Osteoblast (primary cell): ENCODE measurements at places on chromosomes 7 and 10.
A peak's percentile ranks its signal among the peaks of the same experiment; 100 is the strongest.

- peak; percentile 8 for DNase-seq
Measured at GRCh38 chr10:131831561-131831960, 69.2 kb upstream of the PPP2R2D start.

DNA sequence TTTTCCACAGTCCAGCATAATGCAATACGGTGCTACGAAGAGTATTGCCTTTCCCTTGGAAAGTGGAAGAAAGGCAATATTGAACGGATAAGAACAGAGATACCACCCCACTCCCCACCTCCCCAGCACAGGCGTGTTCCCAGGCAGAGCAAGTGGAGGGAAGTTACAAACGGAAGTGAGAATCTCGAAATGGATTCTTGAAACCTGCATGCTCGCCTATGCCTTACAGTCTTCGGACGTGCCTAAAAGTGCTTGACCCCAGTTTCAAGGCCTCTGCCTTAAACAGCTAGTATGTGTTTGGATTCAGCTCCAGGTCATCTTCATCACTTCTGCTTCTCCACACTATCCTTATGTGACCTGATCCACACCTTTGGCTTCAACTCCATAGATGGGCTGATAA is 35.0 kb upstream of the USP6NL start:
- no peak for DNase-seq

GRCh38 chr7:12524794-12525386 is 45.6 kb upstream of the SCIN start:
- peak; percentile 35 for DNase-seq

- peak; percentile 75 for DNase-seq
Measured at GRCh38 chr7:157282141-157282801, 54.5 kb upstream of the DNAJB6 start.

GRCh38 chr10:102196893-102197292 is 29.2 kb upstream of the ELOVL3 start:
- no peak for DNase-seq

DNA sequence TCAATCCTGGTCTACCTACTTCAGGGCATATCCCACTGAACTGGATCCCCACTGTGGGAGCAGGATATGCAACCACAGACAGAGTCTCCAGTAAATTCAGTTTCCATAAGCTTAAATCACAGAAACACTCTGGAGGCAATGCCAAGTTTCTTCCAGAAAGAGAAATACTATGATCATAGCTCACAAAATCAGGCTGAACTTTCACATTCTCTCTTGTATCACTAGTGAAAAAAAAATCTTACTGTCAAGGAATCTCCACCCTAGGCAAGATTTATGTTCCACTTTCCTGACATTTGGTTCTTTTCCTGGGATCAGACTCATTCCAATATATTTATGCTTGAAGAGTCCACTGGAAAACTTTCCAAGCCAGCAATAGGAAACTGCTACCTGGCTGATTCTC is 749.0 kb downstream of the SUGCT start:
- DNase-seq = no peak

GRCh38 chr7:34168013-34168412 is 262.7 kb downstream of the BMPER start:
- no peak for DNase-seq

- DNase-seq = no peak
Measured at GRCh38 chr7:7151285-7151684, 31.1 kb upstream of the C1GALT1 start.

DNA sequence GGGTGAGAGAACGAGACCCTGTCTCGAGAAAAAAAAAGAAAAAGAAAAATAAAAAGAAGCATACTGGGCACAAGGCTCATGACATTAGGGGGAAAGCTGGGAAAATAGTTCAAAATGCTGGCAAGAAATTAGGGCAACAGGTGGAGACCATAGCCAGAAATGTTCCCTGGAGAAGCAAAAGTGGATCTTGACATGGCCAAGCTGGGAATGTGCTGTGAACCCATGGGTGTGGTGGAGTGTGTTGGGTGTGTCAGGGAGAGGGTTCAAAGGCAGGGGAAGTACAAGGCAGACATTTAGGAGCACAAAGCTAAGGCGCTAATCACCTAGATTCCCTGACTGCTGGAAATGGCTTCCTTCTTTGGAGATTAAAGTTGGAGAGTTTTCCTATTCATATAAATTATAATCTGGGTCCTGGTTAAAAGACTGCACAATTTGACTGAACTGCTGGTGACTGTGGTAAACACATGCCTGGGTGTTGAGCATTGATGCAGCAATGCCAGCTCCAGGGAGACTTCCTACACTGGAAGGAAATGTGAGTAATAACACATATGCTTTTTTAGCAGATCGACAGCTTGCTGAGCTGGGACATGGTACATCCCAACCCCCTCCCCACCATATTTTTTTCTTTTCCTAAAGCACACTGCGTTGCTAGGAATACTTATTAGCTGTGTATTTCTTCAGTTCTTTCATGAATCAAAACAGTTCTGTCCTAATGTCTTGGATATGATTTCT is 70.1 kb upstream of the ARHGAP21 start:
- peak; percentile 79 for DNase-seq

DNA sequence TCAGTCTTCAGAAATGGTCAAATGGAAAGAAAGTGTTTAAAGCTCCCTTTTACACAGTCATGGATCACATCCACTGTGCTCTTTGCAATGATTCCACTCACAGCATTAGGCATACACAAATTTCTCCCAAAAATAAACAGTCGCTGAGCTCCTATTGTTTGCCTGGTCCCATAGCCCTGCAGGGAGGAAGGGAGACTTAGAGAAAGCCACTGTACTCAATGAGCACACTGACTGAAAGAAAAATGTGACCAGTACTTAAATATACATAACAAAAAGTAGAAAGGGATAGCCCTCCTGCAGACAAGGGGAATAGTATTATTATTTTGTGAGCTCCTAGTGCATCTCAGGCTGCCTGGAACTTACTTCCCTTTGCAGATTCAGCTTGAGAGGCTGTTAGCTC is 853.2 kb downstream of the GRID1 start:
- DNase-seq = no peak

DNA sequence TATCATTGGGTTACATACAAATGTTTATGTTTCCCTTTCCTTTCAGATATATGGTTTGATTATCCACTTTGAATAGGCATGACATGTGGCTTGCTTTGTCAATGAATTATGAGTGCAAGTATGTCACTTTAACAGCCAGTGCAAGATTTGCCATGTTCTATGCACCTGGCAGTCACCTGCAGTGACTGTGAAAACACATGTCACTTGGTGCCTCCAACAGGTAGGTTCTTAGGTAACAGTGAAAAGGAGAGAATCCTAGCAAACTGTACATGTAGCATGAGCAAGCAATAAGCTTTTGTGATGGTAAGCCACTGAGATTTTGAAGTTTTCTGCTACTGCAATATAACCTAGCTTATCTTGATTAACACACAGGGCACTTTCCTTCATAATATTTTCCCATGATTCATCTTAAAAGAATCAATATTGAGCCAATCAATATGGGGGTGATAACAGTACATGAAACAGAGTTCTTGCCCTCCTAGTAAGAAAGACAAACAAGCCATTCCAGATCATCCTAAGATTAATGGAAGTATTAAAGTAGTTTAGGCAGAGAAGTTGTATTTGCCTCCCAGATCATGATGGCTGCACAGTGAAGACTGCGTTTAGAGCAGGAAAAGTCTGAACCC is 7.9 kb upstream of the RALA start:
- DNase-seq = no peak

GRCh38 chr10:72087392-72087968 is 871 bp downstream of the SPOCK2 start:
- DNase-seq = no peak

DNA sequence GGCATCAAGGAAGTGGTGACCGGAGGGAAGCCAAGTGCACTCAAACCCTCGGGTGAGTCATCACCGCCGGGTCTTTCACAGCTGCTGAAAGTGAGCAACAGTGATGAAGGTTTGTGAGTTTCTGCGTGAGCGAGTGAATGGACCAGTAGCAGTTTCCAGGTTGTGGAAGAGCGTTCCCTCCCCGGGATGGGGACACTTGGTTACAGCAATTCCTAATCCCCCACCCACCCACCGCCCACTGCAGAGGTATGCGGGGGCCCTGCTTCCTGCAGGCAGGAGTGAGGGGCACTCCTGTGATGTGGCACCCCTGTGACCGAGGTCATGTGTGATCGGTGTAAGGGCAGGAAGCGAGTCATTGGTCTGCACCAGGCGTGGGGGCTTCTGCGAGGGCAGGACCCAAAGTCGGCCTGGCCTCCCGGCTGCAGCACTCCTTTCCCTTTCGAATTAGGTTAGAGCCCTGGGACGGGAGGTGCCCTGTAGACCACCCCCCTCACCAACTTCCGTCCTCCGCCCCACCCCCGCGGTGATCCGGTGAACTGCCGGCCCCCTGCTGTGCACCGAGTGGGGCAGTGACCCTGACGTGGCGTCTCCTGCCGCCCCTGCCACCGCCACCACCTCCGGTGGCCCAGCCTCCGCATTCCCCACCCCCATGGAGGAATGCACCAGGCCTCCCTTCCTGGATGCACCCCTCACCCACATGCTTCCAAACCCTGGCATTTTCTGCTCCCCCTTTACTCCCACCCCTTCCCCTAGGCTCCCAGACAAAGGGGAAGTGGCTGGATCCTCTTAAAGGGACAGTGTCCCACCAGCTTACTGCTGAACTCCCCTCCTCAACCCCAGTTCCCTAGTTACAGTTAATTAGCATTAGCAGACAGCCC is 10.9 kb downstream of the LIMK1 start:
- peak; percentile 99 for DNase-seq

- DNase-seq = no peak
Measured at GRCh38 chr7:98995111-98995510, 116.8 kb downstream of the TRRAP start.

GRCh38 chr10:79405995-79406515 is 39.4 kb downstream of the ZCCHC24 start:
- DNase-seq = peak; percentile 63

GRCh38 chr7:135353832-135354231 is 120.2 kb downstream of the STRA8 start:
- no peak for DNase-seq

DNA sequence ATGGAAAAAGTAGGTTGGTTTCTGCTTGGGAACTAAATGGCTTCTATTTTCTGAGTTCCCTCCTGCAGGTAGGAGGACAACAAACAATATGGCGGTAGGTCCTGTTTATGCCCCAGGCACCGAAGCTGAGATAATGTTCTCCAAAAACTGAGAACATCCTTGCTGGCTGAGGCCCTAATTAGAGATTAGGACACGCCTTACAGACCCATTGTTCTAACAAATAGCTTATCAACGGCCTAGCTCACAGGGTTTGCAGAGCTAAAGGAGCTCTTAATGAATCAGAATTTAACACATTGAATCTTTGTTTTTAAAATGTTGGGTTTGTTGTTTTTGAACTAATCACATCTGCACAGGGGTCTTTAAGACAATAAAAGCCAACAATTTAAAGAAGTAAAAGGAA is 37.0 kb downstream of the HTR5A start:
- DNase-seq = no peak

GRCh38 chr7:132190683-132191082 is 385.6 kb downstream of the PLXNA4 start:
- no peak for DNase-seq

DNA sequence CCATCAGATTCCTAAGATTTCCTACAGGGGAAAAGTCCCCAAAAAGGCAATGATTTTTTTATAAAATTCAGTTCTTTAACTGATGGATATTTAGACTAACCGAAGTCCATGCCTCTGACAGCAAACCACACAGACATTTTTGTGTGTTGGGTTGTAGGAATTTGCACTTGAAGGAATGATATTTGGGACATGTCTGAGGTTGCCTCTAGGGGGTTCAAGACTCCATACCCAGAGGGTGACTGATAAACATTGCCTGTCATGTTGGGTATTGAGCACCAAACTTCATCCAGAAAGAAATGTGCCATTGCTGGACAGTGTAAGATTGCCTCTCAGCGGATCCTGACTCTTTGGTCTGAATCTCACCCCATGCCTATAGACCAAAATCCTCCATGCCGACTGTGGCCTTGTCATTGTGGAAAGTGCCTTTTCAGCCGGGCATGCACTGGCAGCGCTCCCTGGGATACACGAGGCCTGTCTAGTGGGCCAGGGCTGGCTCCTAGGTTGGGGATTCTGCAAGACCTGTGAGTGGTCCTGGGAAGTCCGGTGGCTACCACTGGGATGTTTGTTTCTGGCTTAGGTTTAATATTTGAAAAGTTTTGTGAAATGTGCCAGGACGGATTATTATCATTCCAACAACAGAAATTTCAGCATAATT is 252.9 kb downstream of the WDR37 start:
- DNase-seq = no peak

DNA sequence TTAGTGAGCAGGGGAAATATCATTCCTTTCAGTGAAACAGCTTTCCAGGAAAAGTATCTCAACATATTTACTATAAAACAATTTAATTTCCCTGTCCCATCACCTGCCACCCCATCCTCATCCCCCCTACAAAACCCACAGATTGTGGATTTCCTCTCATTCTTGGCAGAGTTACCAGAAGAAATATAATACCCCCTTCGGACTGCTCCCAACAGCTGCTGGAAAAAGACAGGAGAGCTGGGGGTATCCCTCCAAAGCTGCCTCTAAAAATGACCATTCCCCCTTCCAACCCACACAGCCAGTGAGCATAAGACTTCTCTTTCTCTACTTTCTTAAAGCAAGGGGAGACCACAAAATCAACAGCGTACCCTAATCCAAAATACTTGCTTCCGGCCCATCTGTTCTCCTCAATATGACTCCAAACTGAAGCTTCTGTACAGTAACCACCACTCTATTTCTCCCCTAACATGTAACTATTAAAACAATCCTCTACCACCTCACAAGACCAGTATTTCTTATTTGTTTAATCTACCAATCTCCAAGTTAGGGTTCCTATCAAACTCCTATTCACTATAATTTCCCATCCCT is 7.8 kb downstream of the FBXW4 start:
- no peak for DNase-seq

- no peak for DNase-seq
Measured at GRCh38 chr7:69204943-69205342, 393.3 kb upstream of the AUTS2 start.

- DNase-seq = no peak
Measured at GRCh38 chr10:58577437-58577777, 64.7 kb downstream of the BICC1 start.

DNA sequence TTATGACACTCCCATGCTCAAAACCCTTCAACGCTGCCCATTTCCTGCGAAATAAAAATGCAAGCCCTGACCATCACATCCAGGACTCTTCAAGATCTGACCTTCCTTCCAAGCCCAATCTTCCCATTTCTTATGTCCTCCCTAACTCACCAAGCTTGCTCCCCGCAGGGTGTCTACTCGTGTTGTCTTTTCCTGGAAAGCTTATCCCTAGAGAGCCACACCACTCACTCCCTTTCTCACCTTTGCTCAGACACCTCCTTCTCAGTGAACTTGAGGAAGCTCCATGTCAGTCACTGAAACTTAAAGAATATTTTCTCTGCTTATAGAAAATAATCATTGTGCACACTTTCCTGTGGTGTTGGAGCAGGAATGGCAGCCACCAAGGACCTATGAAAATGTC is 54.4 kb upstream of the CACNB2 start:
- DNase-seq = no peak

GRCh38 chr10:28253169-28253785 is 49.6 kb downstream of the MPP7 start:
- DNase-seq = no peak
